ENCODE measurements at places on chromosomes 6 and 20.

DNA sequence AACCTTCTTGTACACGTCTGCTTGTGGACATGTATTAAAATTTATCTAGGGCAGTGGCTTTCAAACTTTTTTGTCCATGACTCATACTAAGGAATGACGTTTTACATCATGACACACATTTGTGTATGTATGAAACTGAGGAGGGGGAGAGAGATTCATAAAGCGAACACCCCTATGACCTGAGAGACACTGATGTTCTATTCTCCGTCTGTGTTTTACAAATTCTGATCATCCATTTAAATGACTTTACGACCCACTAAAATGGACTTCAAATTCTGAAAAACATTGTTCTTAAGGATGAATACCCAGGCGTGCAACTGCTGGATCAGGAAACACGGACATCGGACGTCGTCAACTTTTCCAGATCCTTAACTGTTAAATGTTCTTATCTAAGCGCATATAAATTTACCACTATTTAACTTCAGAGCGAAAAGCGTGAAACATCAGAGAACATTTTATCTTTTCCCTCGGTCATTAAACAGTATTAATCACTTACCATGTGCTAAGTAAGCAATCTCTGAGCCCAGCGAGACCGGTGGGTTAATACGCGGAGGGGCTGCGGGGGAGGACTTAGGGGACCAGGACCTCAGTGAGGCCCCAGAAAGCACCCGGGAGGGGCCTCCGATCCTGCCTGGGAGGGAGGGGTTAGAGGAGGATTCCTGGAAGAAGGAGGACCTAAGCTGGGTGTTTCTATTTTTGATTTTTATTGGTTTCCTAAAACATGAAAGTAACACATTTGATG lies 1.2 kb downstream of the PLAGL1 start:
- peak; percentile 74 for ATAC-seq

DNA sequence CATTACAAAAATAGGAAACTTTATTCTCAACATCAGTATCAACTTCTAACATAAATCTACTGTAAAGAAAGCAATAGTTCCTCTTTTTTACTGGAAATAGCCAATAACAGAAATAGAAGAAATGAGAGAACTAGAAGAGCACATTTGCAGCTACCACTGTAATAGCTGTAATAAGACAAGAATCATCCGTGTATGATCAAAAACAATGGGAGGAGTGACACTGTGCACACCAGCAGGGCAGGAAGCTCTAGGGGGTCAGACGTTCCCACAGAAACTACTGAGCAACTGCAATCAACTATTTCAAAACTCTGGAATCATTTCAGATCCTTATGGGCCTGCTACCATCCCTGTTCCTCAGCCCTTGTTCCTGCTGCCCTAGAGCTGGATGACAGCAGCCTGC lies 43.7 kb downstream of the NINL start:
- ATAC-seq = no peak

DNA sequence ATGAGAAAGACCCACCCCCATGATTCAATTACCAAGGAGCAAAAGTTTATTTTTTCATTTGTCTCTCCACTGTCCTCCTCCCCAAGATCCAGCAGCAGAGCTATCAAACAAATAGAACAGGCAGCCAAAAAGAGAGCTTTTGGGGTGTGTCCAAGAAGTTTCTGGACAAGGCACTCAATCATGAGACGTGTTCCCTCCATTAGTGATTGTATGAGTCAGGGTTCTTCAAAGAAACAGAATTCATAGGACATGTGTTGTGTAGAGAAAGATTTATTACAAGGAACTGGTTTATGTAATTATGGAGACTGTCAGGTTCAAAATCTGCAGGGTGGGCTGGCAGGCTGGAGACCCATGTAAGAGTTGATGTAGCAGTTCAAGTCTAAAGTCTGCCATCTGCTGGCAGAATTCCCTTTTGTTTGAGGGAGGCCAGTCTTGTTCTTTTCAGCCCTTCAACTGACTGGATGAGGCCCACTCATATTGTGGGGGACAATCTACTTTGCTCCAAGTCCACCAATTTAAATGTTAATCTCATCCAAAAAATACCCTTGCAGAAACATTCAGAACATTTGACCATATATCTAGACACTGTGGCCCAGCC lies 248.1 kb upstream of the OPRM1 start:
- no peak for ATAC-seq

DNA sequence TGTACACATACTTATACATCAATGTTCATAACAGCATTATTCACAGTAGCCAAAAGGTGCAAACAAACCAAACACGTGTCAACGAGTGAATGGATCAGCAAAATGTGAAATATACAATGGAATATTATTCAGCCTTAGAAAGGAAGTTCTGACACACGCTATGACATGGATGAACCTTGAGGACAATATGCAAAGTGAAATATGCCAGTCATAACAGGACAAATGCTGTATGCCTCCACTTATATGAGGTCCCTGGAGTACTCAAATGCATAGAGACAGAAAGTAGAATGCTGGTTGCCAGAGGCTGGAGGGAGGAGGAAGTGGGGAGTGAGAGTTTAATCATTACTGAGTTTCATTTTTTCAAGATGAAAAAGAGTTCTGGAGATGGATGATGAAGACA lies 37.8 kb upstream of the IGF2R start:
- ATAC-seq = peak; percentile 91

GRCh38 chr20:33697129-33697528 lies 10.9 kb upstream of the E2F1 start:
- ATAC-seq = no peak

DNA sequence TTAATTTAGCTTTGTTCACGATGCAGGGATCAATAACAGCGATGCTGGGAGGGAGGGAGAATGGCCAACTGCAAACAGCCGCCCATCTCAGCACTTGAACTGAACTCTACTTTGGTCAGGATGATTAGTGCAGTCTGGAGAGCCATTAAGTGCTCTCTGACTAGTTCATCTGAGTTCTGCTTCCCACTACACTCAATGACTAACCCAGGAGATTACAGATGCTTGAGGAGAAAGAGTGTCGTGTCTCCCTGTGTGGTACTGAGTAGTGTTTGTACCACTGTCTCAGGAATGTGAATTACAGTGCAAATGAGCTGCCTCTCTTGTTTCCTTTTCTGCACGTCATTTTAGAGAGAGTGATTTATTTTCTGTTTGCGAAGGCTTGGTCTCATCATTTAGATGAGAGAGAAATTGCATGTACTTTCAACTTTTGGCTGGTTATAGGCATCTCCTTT lies 23.5 kb downstream of the CARMIL1 start:
- no peak for ATAC-seq

- ATAC-seq = no peak
Observed at GRCh38 chr6:3875486-3875885, 26.3 kb downstream of the FAM50B start.

- no peak for ATAC-seq
Observed at GRCh38 chr6:101402622-101403031, 9.1 kb downstream of the GRIK2 start.

DNA sequence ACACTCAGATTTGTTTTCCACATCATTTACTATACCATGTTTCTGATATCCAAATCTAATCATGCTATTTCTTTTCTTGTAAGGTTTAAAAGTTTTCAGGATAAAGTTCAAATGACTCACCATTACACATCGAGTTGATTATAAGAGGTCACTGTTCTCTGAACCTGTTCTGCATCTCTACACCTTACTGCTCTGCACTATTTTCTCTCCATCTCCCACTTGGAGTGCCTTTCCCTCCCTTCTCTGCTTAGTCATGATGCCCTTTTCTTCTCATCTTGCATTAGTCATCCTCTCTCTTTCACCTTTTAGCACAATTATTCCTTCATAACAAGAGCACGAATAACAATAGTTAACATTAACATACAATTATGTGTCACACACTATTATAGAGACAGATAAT lies 37.5 kb upstream of the FUT9 start:
- ATAC-seq = no peak

DNA sequence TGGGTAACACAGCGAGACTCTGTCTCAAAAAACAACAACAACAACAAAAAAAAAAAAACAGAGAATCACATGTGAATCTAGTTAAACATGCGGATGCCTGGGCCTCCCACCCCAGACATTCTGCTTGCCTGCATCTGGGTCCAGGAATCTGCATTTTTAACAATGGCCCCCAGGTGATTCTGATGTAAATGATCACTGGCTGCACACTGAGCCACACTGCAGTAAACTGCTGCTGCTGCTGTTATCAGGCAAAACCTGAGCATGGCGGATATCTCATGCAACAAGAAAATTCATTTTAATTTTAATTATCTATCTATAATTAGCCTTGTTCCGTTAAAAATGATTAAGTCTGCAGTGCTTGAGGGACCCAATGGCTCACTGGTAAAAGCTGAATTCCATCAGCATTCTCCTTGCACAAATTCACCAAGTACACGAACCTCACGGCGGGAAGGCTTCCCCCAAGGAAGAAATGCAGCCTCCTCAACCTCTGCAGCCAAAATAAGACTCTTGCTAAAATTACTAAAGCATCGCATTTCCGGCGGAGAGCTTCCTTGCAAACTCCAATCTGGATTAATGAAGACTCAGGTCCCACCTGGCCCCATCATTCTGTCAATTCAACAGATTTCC lies 81.6 kb upstream of the SNX9 start:
- no peak for ATAC-seq

- no peak for ATAC-seq
Observed at GRCh38 chr6:108920751-108921150, 72.5 kb downstream of the ARMC2 start.

DNA sequence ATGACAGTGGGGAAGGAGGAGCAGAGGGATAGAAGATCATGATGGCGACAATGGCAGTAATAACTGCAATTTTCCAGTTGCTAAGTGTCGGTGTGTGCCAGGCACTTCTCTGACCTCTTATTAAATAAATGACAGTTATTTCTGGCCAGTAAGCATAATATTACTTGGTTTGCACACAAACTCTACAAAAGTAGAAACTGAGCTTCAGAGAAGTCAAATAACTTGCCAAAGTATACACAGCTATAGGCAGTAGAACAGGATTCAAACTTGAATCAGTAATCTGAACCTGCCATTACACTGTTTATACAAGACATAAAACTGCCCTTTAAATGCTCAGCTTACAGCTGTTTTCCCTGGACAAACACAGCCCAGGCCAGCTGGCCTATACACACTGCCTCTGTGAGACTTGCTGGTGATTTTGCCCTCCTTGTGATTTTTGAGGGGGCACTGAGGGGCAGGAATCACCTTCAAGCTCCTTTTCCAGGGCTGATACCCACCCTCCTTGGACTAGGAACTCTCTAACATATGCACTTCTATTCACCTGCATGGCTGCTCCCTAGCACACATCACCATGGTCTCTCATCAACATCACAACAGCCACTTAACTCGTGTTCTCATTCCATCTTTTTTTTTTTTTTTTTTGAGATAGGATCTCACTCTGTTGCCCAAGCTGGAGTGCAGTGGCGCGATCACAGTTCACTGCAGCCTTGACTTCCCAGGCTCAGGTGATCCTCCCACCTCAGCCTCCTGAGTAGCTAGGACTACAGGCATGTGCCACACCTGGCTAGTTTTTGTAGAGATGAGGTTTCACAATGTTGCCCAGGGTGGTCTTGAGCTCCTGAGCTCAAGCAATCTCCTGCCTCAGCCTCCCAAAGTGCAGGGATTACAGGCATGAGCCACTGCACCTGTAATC lies 63.6 kb downstream of the SLC23A2 start:
- ATAC-seq = no peak

GRCh38 chr6:88459189-88459588 lies 293.0 kb upstream of the CNR1 start:
- no peak for ATAC-seq

DNA sequence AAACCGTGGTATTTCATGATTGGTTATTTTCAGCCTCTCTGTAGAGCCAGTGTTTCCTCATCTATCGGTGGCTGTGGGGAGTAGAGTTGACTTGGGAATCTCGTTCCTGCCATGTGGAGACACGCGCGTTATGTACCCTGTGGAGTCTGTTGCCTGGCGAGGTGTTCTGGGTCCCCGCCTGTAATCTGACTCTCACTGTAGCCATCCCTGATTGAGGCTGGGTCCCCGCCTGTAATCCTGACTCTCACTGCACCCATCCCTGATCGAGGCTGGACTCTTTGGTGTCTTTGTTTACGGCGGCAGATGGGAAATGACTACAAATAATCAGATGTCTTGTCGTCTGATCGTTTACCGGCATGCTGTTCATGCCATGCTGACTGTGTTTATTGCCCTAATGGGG lies 153.9 kb downstream of the DTNBP1 start:
- no peak for ATAC-seq

DNA sequence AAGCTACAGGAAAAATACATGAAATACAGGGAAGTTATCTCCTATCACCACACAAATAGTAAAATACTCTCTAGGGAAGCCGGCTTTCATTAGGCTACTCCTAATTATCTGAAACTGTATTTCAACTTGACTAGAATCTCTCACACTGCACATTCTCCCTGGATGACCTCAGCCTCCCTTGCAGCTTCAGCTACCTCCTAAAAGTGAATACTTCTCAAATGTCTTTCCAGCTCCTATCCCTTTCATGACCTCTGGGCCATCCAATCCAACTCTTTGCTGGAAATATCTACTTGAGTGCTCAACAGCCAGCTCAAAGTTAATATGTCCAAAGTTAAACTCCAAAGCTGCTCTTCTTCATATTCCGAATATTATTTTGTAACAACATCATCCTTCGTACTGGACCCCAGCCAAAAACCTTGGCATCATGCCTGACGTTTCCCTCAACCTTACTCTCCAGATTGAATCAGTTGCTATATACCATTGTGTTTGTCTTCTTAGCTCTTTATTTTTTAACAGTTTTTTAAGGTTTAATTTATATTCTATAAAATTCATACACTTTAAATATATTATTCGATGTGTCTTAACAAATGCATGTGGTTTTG lies 29.4 kb upstream of the KIF6 start:
- no peak for ATAC-seq

- no peak for ATAC-seq
Observed at GRCh38 chr20:23753194-23753548, 2.4 kb upstream of the CST1 start.

GRCh38 chr6:29011276-29011734 lies 6.2 kb upstream of the ZNF311 start:
- peak; percentile 85 for ATAC-seq

DNA sequence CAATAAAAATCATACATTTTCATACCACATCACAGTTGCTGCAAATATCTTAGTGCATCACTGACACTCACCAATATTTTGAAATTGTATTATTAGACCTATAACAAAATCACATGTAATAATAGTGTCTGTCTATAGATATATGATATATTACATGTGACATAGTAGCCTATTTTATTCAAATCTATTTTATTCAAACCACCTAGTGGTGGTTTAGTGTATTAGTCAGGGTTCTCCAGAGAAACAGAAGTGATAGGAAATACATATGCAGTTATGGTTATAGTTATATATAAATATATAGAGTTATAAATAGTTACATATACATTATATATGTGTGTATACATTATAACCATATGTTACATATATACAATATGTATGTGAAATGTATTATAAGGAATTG lies 366.5 kb upstream of the ARID1B start:
- ATAC-seq = no peak

- ATAC-seq = no peak
Observed at GRCh38 chr6:27810768-27811450, 101.3 kb downstream of the OR2B2 start.

GRCh38 chr20:41072915-41073314 lies 44.3 kb downstream of the TOP1 start:
- peak; percentile 73 for ATAC-seq

DNA sequence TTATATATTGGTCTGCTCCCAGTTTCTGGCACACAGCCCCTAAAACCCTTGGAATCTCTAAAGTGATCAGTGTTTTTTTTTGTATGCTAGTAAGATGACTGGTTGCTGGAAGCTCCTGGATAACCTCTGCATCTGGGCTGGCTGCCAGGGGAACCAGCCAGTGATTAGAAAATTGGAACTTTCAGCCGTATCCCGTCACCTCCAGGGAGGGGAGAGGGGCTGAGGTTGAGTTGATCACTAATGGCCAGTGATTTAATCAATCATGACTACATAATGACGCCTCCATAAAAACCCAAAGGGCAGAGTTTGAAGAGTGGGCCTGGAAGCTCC lies 48.0 kb upstream of the NOP56 start:
- ATAC-seq = no peak
